ENCODE measurements at places on chromosomes 5 and 9. TPM values are rescaled to one million over a fixed set of nuclear protein-coding genes. Genes with fewer than 3 reads are reported as not detected.

Gene CCDC187
- total RNA-seq: not detected

Gene ANKRD34B
- total RNA-seq: not detected

Gene C7
- total RNA-seq: not detected

Gene CD14
- total RNA-seq: 0.62 TPM

Gene DHX29
- 22.3 TPM for total RNA-seq

Gene SLC23A1
- total RNA-seq: 1.5 TPM

Gene CCDC171
- 1.4 TPM for total RNA-seq

Gene GRXCR2
- total RNA-seq: not detected

Gene PHYHD1
- 1.0 TPM for total RNA-seq

Gene ZNF608
- total RNA-seq: not detected

DNA sequence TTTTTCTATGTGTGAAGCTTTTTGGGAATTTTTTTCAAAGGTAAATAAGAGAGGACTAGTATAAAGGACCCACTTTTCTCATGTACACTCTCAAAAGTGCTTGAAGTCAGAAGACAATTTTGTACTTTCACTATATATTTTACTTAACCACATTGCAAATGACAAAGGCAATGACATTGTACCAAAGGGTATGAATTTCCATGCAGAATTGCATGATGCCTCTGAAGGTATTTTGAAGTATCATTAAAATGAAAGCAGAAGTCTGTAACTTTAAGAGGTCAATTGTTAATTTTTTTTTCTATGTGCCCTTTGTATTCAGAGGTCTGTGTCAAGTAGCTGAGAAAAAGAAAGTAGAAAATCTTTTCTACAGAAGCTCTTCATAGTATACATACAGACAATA, 84.7 kb downstream of the ST8SIA4 start:
- DNase-seq: no peak

DNA sequence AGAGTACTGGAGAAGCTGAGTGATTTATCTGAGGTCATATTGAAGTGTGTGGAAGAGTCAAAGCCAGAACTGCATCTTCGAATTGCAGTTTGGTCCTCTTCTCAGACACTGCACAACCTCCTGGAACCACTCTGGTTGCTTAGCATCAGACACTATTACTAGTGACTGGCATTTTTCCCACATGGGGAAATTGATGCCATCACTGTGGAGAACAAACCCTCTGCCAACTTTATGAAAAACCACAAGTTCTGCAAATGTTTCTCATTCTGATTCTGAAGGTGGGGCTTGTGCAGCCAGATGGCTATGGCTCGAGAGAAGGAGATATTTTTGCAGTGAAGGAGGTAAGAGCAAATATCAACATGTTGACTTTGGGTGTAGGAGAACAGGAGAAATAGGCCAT, 67.2 kb downstream of the KCTD16 start:
- no peak for DNase-seq

GRCh38 chr5:57267805-57268204, 93.9 kb downstream of the GPBP1 start:
- DNase-seq: no peak

DNA sequence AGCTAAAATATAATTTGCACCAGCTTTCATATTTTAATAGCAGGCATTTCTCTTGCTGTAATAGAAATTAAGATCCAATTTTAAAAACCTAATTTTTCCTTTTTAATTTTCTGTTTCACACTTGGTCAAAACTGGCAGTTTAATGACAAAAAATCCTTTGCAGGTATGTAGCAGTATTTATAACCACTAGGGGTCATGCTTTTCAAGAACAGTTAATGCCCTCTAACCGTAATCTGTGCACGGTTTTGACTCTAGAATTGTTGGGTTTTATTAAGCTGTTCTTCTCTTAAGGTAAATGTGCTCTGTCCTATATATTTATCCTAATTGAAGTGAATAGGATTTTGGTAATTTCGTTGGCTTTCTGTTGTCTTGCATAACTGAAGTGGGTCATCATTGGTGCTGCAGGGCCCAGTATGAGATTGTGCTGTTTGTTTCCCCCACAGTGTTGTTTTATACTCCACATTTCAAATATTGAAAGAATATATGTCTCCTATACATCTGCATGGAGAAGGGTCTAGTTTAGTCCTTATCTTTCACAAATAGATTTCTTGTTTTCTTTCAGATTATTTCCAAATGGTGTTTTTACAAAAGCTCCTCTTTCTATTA, 107.4 kb downstream of the SCAMP1 start:
- DNase-seq: no peak

- DNase-seq: no peak
Measured at GRCh38 chr5:17089690-17090089, 127.7 kb upstream of the BASP1 start.

- no peak for DNase-seq
Measured at GRCh38 chr5:150771034-150771795, 7.3 kb upstream of the SMIM3 start.

GRCh38 chr9:109355564-109356297, 34.9 kb upstream of the EPB41L4B start:
- no peak for DNase-seq

GRCh38 chr5:113678924-113679575, 165.6 kb downstream of the YTHDC2 start:
- no peak for DNase-seq

DNA sequence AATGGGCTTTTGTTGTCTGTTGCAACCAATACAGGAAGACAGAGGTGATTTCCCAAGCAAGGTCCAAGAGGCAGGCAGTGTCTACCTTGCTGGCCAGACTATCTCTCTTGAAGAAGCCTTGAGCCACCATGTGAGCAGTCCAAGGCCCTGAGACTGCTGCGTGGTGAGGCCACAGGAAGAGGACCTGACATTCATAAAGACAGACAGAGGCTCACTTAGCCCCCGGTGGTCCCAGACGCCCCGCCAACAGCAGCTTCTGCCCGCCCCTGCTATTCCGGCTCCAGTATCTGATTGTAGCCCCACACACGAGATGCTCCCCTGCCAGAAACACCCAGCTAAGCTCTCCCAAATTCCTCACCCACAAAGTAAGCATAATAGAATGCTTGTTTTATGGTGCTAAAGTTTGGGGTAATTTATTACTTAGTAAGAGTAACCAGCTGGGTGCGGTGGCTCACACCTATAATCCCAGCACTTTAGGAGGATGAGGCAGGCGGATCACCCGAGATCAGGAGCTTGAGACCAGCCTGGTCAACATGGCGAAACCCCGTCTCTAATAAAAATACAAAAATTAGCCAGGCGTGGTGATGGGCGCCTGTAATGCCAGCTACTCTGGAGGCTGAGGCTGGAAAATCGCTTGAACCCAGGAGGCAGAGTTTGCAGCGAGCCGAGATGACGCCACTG, 22.8 kb upstream of the FUBP3 start:
- DNase-seq: no peak

GRCh38 chr9:36550135-36550534, 22.6 kb upstream of the MELK start:
- no peak for DNase-seq

GRCh38 chr9:113720495-113720894, 155.6 kb upstream of the ZNF618 start:
- no peak for DNase-seq

GRCh38 chr5:88760527-88760926, 122.5 kb downstream of the MEF2C start:
- DNase-seq: no peak

DNA sequence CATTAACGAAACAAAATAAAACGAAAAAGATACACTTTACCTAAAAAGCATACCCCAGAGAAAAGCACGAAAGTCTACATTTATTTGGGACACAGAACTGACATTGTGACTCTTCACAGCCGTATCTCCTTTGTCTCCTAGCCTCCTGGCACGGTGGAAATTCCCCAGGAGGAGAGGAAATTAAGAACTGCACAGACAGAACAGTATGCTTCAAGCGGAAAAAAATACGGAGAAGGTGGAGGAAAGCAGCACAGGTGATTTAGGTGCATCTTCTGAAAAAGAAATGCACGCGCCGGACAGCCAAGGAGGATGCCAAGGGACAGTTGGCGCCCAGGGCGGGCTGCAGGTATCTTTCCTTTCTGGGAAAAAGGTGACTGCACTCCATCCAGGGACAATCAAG, 32.0 kb downstream of the DDX31 start:
- no peak for DNase-seq

- DNase-seq: no peak
Measured at GRCh38 chr5:124343451-124343867, 403.0 kb downstream of the ZNF608 start.

- DNase-seq: no peak
Measured at GRCh38 chr5:144318460-144318859, 147.8 kb downstream of the KCTD16 start.

DNA sequence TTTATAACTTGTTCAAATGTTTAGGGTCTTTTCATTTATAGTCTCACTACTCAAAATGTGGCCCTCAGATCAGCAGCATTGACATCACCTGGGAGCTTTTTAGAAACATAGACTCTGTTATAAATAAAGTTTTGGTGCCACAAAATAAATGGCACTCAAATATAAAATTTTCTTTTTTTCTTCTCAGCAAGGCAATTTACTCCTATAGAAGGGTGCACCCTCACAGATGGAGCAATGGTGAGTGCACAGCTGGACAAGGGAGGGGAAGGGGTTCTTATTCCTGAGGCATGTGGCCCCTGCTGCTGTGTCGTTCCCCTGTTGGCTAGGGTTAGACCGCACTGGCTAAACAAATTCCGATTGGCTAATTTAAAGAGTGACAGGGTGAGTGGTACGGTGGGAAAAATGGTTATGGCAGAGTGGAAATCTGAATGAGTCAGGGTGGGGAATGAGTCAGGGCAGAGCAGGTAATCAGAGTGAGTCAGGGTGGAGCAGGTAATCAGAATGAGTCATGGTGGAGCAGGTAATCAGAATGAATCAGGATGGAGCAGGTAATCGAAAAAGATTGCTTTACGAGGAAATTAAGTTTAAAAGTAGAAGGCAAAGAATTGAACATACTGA, 31.8 kb upstream of the C7 start:
- no peak for DNase-seq

DNA sequence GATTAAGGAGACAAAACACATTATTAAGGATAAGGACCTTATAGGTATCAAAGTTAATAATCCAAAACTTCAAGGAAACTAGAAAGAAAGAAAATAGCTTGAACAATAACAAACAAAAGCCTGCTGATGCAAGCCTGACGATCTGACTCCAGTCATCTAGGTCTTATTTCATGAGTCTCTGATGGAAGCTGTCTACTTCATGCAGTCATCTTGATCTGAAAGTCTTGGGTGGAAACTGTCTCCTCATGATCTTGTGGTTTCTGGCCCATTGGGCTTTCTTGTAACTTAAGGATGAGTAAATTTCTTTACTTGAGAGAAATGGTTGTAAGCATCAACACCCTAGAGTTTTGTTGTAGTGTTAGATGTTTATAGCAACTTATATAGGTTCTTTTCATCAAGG, 20.6 kb upstream of the PSIP1 start:
- no peak for DNase-seq

DNA sequence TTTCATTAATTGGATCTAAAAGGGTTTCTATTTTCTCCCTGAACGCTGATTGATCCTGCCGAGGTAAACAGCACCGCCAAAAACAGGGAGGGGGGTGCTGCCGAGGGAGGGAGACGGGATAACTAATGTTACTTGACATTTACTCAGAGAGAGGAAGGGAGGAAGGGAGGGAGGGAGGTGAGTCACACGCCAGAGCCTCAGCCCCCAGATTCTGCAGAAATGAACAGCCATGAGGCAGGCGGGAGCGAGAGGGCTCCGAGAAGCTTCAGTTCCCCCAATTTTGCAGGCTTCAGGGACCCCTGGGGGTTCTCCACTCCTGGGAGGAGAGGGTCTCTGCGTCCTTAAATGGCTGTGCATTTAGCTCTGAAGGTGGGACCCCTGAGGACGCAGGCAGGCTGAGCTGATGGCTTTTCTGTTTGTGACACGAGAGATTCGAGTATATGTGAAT, 59.1 kb upstream of the IER5L start:
- no peak for DNase-seq

DNA sequence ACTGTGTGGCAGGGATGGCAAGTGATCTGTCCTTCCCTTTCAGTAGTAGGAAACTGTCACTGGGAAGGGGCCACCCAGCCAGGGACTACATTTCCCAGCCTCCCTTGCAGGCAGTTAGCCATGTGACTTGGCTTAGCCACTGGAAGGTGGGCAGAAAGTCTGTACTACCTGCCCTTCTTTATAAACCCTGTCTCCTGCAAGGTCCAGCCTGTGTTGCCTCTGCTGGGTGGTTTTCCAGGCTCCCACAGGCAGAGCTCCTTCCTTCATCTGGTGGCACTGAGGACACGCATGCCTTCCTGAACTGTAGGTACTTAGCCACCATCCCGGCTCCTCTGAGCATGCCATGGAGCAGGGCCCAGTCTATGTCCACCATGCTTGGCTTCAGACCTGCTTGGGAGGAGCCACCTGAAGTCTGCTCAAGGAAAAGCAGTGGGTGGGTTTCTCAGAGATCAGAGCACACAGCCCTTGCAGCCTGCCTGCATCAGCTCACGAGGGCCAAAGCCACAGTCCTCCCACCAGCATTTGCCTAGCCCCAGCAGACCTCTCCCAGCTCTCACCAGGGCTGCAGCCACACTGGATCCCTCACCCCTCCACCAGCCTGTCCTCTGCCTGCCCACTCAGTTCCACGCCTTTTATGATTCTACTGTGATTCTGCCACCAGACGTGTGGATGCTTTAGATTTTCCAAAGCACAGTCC, 16.7 kb upstream of the SLC25A51 start:
- DNase-seq: no peak

- DNase-seq: no peak
Measured at GRCh38 chr9:134347996-134348395, 21.7 kb downstream of the RXRA start.

DNA sequence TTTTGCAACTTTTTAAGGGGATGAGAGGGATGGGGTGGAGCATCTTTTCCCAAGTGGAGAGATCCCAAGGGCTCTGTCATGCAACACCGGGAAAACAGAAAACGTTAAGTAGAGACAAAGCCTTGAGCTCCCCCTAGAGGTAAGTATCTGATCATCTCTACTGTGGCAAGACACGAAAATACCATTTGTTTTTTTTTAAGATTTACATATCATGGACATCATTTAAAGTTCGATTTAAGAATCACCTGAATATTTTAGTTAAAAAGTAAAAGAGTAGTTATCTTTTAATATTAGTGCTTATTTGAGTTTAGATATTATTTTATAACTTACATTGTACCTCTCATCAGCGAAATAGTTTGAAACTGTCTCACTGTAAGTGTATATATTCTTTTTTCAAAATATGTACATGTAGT, 200.4 kb downstream of the LRRC70 start:
- no peak for DNase-seq

DNA sequence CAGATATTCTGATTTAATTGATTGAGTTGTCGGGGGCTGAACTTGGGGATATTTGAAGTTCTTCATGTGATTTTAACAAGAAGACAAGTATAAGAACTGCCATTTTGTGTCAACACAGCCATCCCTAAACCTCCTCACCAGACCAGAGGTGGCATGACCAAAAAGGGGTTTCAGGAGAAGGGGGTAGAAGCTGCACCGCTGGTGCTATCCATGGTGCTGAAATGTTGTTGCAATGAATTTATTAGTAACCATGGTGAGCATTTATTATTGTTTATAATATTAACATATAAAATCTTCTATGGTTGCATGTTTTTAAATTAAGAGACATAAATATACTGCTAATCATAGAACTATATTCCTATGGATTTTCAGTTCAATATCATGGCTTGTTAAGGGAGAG, 72.3 kb downstream of the GNA14 start:
- no peak for DNase-seq

- no peak for DNase-seq
Measured at GRCh38 chr5:67374378-67374777, 177.8 kb upstream of the CD180 start.

Data from activated T-helper 1 cell treated with anti-CD3 and anti-CD28 coated beads, Interleukin-12 subunit alpha, Interleukin-12 subunit beta, Interleukin-2, Interleukin-4 antibody, amounts not matched to agents 30 ng/mL and 10 ng/mL and 1 ng/mL, durations not matched to agents 14 hours and 24 hours and 36 hours (primary cell).